ENCODE measurements at places on chromosomes 7 and 10. TPM values are rescaled to one million over a fixed set of nuclear protein-coding genes. Genes with fewer than 3 reads are reported as not detected.

The AVPI1 gene
- total RNA-seq: 5.6 TPM

DNA sequence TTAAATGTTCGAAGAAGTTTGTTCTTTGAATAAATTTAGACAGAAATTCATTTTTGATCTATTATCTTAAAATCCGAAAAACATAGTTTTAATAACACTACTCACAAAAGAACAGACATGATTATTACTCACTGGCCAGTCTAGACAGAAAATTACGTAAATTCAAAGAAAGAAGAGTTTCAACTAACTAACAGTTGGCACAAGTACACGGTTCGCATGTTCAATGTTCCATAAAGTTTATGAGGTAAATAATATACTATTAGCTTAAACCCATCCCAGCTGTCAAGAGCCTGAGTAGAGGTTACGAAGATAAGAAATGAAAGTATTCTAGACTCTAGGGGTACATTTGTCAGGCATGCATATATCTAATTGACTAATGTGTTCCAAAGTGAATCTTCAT is 151.8 kb upstream of the ASAH2 start:
- no peak for DNase-seq

GRCh38 chr7:124042826-124043225 is 10.0 kb upstream of the TMEM229A start:
- no peak for DNase-seq

GRCh38 chr7:111499027-111499426 is 63.3 kb downstream of the IMMP2L start:
- DNase-seq: no peak

All from T-helper 17 cell (primary cell).